ENCODE measurements at places on chromosomes 7 and 10. TPM values are rescaled to one million over a fixed set of nuclear protein-coding genes. Genes with fewer than 3 reads are reported as not detected.
A peak's percentile ranks its signal among the peaks of the same experiment; 100 is the strongest.

GRCh38 chr10:93077860-93078337, 4.2 kb downstream of the CYP26A1 start:
- H3K27ac ChIP-seq = no peak overlapping the region
- no peak for DNase-seq
- H3K27me3 ChIP-seq = peaks cover 57% of the 10 kb centered on the region

DNA sequence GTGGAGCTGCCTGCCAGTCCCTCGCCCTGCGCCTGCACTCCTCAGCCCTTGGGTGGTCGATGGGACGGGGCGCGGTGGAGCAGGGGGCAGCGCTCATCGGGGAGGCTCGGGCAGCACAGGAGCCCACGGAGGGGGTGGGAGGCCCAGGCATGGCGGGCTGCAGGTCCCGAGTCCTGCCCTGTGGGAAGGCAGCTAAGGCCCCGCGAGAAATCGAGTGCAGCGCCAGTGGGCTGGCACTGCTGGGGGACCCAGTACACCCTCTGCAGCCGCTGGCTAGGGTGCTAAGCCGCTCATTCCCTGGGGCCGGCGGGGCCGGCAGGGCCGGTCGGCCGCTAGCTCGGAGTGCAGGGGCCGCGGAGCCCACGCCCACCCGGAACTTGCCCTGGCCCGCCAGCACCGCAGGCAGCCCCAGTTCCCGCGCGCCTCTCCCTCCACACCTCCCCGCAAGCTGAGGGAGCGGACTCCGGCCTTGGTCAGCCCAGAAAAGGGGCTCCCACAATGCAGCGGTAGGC, 565.9 kb upstream of the NRG3 start:
- no peaks in the 10 kb centered on the region for H3K4me1 ChIP-seq
- H3K27me3 ChIP-seq = no peaks in the 10 kb centered on the region

DNA sequence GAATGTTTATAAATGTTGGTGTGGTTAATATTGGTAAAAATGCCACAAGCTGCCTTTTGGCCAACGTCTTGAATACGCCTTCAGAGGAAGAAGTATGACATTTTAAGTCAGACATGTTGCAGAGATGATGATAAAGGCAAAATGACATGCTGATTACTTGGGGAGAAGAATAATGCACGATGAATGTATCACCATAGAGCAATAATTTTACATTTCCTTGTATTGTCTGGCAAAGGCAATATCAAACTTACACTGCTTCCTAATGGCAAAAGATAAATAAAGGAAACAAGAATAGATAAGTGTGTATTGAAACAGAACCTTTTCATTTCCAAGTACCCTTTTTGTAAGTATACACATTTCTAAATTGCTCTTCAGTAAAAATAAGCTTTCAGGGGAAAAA, 8.6 kb downstream of the MRC1 start:
- H3K4me3 ChIP-seq = no peak overlapping the region
- no peak for DNase-seq
- no peaks in the 10 kb centered on the region for H3K36me3 ChIP-seq

AUTS2 gene
- total RNA-seq = 68.2 TPM

GRCh38 chr10:124497196-124497881, 35.7 kb downstream of the LHPP start:
- no peaks in the 10 kb centered on the region for H3K4me1 ChIP-seq
- H3K36me3 ChIP-seq = no peaks in the 10 kb centered on the region
- no peaks in the 10 kb centered on the region for H3K27me3 ChIP-seq
- H3K4me3 ChIP-seq = no peak overlapping the region

GRCh38 chr10:59668096-59668495, 41.6 kb downstream of the SLC16A9 start:
- H3K27me3 ChIP-seq = no peaks in the 10 kb centered on the region
- no peaks in the 10 kb centered on the region for H3K4me1 ChIP-seq
- no peak overlapping the region for H3K27ac ChIP-seq
- DNase-seq = peak; percentile 21
- H3K36me3 ChIP-seq = no peaks in the 10 kb centered on the region

DNA sequence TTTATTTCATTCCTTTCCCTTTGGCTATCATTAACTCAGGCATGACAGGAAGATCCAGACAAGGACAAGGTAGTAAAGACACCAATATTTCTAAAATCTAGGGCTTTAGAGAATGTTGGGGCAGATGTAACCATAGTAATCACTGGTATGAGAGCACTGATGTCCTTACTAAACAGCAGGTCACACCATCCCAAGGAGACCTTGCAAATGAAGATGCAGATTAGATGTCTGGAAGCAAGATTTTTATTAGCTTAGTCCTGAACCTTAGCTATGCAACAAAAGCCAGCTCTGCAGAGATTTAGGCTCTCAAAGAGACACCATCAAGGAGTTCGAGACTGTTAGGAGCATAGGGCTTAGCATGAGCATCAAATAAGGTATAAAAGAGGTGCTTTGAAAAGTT, 23.6 kb upstream of the FRA10AC1 start:
- DNase-seq = no peak
- H3K27ac ChIP-seq = no peak overlapping the region
- no peaks in the 10 kb centered on the region for H3K36me3 ChIP-seq
- no peak overlapping the region for H3K4me3 ChIP-seq
- peaks cover 30% of the 10 kb centered on the region for H3K27me3 ChIP-seq

DNA sequence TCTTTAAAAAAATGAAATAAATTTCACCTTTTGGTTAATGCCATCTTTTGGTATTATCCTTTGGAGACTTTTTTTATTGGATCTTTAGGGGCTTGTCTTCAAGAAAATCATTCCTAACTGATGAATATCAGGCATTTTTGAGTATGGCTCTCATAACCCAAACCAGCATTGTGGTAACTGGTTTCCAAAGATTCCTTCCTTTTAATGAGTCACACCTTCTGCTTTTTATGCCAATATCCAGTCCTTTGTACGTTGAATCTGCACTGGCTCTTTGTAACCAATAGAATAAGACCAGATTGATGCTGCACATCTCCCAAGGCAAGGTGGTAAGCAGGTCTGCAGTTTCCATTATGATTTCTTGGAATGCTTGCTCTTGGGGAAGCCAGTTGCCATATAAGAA, 89.1 kb downstream of the GPR158 start:
- no peak overlapping the region for H3K4me3 ChIP-seq
- H3K27me3 ChIP-seq = no peaks in the 10 kb centered on the region
- no peaks in the 10 kb centered on the region for H3K4me1 ChIP-seq
- DNase-seq = peak; percentile 58
- no peaks in the 10 kb centered on the region for H3K36me3 ChIP-seq

DNA sequence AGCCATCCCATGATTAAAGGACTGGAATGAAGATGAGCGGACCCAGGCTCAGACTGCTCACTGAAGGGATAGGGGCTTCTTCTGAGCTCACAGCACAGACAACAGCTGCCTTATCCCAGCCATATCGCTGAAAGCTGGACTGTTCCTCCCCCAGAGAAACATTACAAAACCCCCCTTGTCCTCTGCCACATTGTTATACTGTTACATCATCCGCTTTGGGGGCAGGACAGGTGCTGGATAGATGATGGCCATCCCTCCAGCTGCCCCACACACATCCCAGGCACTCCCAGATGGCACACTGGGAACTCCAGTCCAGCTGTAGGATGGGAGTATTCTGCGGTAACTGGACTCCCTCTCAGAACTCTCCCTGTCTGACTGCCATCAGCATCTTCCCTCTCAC, 58.7 kb upstream of the BTRC start:
- DNase-seq = no peak
- no peak overlapping the region for H3K4me3 ChIP-seq
- H3K27me3 ChIP-seq = peaks cover 50% of the 10 kb centered on the region
- no peaks in the 10 kb centered on the region for H3K36me3 ChIP-seq

- H3K4me3 ChIP-seq = no peak overlapping the region
- H3K36me3 ChIP-seq = no peaks in the 10 kb centered on the region
- H3K27me3 ChIP-seq = no peaks in the 10 kb centered on the region
- no peak overlapping the region for H3K27ac ChIP-seq
Observed at GRCh38 chr7:33726582-33726981, 178.8 kb upstream of the BMPER start.

VGF gene
- 40.5 TPM for total RNA-seq

DNA sequence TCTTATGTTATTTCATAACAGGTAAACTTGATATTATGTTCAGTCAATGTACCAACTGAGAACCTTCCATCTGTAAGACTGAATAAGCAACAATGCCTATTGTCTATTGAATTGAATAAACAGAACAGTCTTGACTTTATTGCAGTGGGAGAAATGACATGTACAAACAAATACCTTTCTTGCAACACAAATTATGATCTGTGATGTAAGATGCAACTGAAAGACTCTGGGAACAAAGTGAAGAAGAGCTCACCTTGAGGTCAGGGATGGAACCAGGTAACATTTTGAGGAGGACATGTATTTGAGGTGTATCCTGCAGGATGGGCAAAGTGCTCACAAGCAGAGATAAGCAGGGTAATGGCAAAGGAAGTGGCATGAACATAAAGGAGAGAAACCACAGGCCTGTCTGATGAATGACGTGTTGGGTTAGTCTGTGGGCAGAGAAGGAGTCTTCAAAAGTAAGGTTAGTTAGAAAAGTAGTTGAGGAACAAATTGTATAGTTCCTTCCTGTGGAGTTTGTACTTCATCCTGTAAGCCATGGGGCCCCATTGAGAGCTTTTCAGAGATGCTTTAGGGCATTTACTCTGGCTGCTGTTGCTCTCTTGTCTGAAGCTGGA, 9.5 kb downstream of the PNLIPRP3 start:
- no peaks in the 10 kb centered on the region for H3K36me3 ChIP-seq
- H3K4me1 ChIP-seq = no peaks in the 10 kb centered on the region
- no peak overlapping the region for H3K4me3 ChIP-seq
- DNase-seq = no peak
- no peak overlapping the region for H3K27ac ChIP-seq

CLCN1 gene
- not detected for total RNA-seq

DNA sequence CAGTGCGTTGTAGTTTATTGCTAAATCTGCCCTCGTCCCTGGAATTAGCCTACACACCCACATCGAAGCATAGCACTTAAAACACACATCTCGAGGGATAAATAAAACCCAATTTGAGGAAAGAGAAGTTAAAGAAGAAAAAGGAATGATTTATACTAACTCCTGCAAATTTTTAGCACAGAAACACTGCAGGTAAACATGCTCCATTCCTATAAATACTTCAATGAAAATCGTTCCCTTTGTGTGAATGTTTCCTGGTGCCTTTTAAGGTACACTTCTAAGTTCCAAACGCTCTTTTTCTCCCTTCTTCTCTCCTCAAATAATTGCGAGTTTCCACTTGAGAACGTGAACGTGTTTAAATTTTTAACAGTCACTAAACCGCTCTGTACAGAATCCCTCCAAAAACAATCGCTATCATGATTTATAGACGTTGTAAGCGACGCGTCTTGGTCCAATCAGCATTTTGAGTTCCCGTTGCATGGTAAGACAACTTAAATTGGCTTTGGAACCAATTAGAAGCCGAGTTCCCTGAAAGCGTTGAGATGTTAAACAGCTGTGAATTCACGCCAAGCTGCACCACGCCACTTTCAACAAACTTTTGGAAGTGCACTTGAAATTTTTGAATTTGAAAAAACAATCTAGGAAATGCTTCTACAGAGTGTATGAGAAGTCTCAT, 12.5 kb upstream of the EBLN1 start:
- no peak overlapping the region for H3K27ac ChIP-seq
- H3K4me1 ChIP-seq = no peaks in the 10 kb centered on the region
- H3K27me3 ChIP-seq = peaks cover 1% of the 10 kb centered on the region
- H3K4me3 ChIP-seq = peak overlapping the region; percentile 80

GRCh38 chr7:73738220-73738611, 386 bp downstream of the ABHD11 start:
- DNase-seq = peak; percentile 17
- peak overlapping the region; percentile 76 for H3K4me3 ChIP-seq
- peaks cover 16% of the 10 kb centered on the region for H3K4me1 ChIP-seq
- peak overlapping the region; percentile 62 for H3K27ac ChIP-seq
- H3K36me3 ChIP-seq = no peaks in the 10 kb centered on the region
- H3K27me3 ChIP-seq = no peaks in the 10 kb centered on the region

DNA sequence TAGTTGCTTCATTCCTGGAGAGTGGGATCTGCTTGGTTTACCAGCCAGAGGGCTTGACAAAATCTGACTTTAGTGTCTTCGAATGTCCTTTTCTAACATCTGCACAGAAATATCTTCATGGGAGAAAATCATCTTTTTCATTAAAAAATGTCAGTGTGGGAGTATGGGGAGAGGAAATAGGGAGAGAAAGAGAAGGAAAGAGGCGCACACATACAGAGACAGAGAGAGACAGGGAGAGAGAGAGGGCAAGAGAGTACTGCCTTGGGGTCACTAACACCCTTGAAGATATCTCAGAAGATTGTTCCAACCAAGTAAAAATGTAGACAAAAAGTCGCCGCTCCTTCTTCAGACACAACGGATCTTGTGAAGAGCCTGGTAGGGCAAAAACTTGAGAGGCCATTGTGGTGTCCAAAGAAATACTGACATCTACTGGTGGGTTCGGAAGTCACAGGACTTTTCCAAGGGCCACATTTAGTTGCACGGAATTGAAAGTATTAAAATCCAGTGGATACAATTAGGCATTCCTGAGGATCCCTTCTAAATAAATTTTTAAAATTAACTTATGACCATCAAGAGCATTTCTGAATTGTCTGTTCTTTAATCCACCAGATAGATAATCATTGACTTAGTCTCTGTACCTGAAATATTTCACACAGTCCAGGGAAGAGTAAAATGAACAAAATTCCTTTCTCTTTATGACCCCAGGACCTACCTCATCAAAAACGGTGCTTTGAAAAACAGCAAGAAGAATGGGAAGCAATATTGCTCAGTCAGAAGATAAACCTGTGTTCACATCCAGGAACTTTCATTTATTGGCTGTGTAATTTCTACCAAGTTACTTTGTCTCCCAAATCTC, 29.7 kb downstream of the VIM start:
- peak; percentile 58 for DNase-seq
- no peaks in the 10 kb centered on the region for H3K27me3 ChIP-seq
- H3K4me3 ChIP-seq = peak overlapping the region; percentile 24
- peaks cover 7% of the 10 kb centered on the region for H3K4me1 ChIP-seq

- no peak for DNase-seq
- no peaks in the 10 kb centered on the region for H3K27me3 ChIP-seq
- H3K27ac ChIP-seq = no peak overlapping the region
- no peak overlapping the region for H3K4me3 ChIP-seq
- H3K4me1 ChIP-seq = no peaks in the 10 kb centered on the region
Observed at GRCh38 chr10:82149674-82150073, 274.7 kb downstream of the NRG3 start.

DNA sequence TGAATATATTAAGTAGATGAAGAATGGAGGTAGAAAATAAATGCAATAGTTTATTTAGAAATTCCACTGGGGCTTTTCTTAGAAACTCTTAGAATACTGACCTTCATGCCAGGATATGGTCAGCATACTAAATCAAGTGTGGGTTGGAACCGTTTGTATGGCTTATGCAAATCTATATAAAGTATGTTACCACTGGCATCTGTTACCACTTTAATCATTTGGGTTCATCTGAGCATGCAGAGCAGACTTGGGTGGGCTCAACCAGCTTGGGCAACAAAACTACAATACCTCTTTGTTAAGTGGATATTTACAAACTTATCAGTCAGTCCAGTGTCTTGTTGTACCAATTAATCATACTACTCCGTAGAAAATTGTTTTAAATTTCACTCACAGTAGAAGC, 125.8 kb downstream of the CRPPA start:
- no peaks in the 10 kb centered on the region for H3K27me3 ChIP-seq
- H3K4me3 ChIP-seq = no peak overlapping the region
- no peaks in the 10 kb centered on the region for H3K4me1 ChIP-seq

GRCh38 chr7:82273886-82274285, 169.7 kb downstream of the CACNA2D1 start:
- no peaks in the 10 kb centered on the region for H3K4me1 ChIP-seq
- no peaks in the 10 kb centered on the region for H3K27me3 ChIP-seq
- no peaks in the 10 kb centered on the region for H3K36me3 ChIP-seq
- no peak for DNase-seq
- no peak overlapping the region for H3K4me3 ChIP-seq
- H3K27ac ChIP-seq = no peak overlapping the region

Measured in astrocyte (in vitro differentiated cells and primary cell).